ENCODE measurements at places on chromosomes 6 and 20.

GRCh38 chr6:78835817-78836216, 31.5 kb upstream of the IRAK1BP1 start:
- DNase-seq = no peak

GRCh38 chr6:10465629-10466499, 51.0 kb upstream of the TFAP2A start:
- DNase-seq = no peak

GRCh38 chr20:34947336-34947735, 8.3 kb downstream of the GSS start:
- DNase-seq = no peak

- no peak for DNase-seq
Observed at GRCh38 chr6:72740135-72740534, 118.3 kb downstream of the KCNQ5 start.

DNA sequence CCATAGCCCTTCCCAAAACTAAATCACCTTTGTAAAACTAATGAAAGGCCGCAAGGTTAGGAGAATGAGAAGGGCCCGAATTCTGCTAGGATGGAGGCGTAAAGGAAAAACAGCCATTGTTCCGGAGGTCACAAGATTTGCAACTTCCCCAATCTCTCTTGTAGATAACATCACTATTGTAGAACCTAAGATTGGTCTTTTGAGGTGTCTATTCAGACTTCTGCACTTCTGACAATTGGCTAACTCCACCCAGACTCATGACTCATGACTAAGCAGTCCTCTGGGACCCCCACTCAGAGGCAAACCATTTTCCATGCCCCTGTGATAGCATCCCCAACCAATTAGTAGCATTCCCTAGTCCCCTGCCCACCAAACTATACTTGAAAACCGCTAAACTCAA, 210.5 kb upstream of the SHLD1 start:
- DNase-seq = no peak

- no peak for DNase-seq
Observed at GRCh38 chr6:154614101-154614500, 103.6 kb upstream of the CNKSR3 start.

GRCh38 chr6:151026041-151026663, 160.7 kb downstream of the MTHFD1L start:
- DNase-seq = no peak

DNA sequence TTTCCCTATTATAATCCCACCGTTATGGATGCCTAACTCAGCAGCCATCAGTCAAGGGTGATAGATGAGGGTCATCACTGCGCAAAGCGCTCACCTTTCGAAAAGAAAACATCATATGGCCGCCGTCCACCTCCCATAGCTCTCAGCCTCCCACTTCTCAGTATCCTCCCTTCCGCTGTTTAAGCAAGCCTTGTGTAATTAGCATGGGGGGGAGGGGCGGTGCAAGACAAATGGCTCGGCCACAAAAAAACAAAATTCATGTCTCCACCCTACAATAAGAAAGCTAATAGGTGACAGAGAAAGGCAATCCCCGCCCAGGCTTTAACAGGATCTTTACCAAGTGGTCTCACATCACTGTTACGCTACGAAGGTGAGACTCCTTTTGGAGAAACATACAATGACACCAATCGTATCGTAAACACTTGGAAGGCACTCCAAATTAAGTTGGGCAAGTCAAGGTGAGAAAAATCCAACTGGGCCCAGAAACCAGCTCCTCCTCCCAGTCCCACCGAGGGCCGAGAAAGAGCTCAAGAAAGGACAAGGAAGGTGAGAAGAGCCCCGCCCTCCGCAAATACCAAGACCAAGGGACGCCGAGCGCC, 645 bp downstream of the DDX39B start:
- DNase-seq = peak; percentile 44

GRCh38 chr20:63968136-63968927, 1.4 kb downstream of the ZNF512B start:
- DNase-seq = no peak

DNA sequence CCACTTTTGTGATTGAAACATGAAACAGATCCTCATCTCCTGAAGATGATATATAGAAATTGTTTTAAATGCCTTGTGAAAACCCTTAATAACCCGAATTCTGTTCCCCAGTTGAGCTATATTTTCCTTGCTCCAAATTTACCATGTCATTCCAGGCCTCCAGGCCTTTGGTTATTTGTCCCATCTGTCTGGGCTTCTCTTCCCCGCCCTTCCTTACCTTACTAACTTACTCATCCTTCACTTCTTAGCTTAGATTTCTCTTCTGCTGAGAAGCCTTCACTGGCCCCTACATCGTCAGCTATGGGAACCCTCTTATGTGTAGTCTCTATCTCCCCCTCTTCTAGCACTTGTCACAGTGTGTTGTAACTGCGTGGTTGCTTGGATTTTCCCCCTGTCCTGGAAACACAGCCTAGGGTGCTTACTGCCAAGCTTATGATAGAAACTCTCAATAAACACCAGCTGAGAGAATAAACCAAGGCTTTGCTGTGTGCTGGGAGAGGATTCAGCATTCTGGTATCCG, 68.6 kb downstream of the SGK1 start:
- no peak for DNase-seq

DNA sequence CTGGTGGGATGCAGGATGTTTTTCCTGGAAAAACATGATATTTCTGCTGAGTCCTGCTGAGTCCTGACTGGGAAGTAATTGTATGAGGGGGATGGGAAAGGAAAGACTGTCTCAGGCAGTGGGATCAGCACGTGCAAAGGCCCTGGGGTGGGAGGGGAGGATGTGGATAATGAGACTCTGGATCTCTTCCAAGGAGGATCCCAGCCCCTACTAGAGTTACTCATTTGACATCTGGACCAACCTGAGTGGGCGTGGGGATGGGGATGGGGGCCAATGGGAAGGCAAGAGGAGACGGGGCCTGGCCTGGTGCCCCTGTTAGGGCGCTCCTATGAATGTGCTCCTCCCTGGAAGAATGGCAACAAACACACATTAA, 73.0 kb downstream of the CD40 start:
- no peak for DNase-seq

DNA sequence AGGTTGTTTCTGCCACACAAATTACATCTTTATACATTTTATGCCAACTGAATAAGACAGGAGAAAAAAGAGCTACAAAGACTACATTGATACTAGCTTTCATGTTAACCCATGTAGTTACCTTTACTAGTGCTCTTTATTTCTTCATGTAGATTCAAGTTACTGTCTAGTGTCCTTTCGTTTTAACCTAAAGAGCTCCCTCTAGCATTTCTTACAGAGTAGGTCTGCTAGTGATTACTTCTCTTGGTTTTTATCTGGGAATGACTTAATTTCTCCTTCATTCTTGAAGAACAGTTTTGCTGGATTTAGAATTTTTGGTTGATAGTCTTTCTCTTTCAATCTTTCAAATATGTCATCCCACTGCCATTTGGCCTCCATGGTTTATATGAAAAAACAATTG, 21.2 kb upstream of the NOP56 start:
- no peak for DNase-seq

GRCh38 chr6:75431379-75431778, 62.2 kb downstream of the FILIP1 start:
- no peak for DNase-seq

- no peak for DNase-seq
Observed at GRCh38 chr6:56403745-56404144, 156.4 kb upstream of the COL21A1 start.

- no peak for DNase-seq
Observed at GRCh38 chr6:149755300-149756260, 6.0 kb downstream of the PCMT1 start.

- no peak for DNase-seq
Observed at GRCh38 chr6:34955442-34955841, 66.4 kb downstream of the ANKS1A start.

DNA sequence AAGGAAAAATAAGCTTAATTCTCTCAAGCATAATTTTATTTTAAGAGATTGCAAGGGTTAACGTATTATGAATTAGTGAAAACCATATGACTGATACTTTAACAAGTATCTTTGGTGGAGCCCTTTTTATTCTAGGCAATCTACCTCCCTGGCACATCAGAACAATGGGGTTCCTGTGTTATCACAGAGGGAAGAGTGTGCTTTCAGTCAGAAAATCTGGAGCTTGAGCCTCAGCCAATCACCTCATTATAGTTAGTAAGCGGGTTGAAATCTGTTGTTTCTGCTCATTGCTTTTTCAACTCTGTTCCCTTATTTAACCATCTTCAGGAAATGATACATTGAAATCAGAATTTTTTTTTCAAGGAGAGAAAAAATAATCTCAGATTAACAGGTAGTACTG, 391 bp downstream of the ADGRF1 start:
- no peak for DNase-seq

DNA sequence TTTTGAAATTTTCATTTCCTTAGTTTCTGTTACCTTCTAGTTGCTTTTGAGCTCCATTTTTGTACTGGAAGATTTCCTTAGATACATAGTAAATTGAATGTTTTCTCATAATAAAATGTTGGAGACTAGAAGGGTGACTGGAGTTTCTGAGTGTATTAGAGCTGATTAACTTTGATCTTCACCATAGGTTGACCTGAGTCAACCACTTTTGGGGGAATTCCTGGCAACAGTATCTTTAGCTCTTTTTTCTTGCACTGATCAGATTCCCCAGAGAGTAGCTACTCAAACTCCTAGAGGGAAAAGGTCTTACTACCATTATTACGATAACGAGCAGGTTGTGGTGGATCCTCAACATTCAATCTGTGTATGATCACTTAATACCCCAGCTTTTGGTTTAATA, 72.7 kb downstream of the KHDC1L start:
- no peak for DNase-seq

DNA sequence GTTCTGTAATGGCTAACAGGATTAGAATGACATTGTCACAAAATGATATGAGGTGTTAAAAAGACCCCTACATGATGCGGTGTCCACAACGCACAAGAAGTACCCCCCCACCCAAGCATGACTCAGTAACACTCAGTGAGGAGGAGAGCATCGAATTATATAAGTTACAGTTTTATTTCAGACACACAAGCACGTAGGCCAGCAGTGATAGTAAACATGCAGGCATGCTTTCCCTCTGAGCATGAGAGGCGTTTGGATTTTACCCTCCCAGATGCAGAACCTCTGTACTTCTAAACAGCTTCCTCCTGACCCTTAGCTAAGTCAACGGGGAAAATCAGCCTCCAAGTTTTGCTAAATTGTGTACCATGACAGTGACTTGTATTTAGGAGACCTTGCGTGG, 23.9 kb downstream of the GNAS start:
- DNase-seq = no peak

DNA sequence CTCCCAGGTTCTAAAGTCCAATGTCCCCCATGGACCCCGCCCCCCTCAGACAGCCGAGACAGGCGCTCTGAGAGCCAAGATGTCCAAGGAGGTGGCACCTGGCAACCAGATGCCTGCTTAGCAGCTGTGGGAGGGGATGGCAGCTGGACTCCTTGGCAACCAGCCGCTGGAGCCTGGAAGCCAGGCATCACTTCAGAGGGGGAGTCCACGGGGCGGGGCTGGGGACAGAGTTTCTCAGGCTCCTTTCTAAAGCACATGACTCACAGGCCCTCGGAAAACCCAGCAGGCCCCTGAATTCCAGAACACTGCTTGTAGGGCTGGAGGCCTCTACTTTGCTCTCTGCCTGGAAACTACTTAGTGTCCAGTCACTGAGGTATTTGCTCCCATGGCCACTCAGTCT, 51.5 kb downstream of the PREX1 start:
- DNase-seq = no peak

- DNase-seq = no peak
Observed at GRCh38 chr6:99080191-99080590, 132.4 kb upstream of the FBXL4 start.

Measured in activated CD4-positive, alpha-beta T cell treated with anti-CD3 and anti-CD28 coated beads, Interleukin-2, amount 50 U/mL, for 24 hours (primary cell).